ENCODE measurements at places on chromosomes 3 and 15.
A peak's percentile ranks its signal among the peaks of the same experiment; 100 is the strongest.

- no peak for DNase-seq
Measured at GRCh38 chr15:71844916-71845315, 34.6 kb downstream of the NR2E3 start.

- no peak for DNase-seq
Measured at GRCh38 chr3:151178208-151178845, 24.7 kb downstream of the GPR171 start.

GRCh38 chr15:40843261-40843884, 475 bp upstream of the SPINT1 start:
- no peak for DNase-seq

DNA sequence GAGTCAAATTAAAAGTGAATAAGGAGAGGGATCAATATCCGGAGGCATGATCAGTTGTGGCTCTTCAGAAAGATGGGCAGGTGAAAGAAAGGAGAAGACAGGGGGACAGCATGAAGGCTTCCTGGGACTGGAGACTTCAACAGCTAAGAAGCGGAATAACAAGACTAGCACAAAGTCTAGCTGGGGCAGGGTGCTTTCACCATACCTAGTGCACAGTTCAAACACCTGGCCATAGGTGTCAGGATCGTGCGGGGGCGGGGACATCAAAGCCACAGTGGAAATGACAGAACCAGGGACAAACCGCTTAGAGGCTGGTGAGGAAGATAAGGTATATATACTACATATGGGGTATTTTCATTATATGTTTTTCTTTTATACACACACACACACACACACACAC, 66.2 kb upstream of the FOXP1 start:
- DNase-seq, result no peak

- no peak for DNase-seq
Measured at GRCh38 chr3:58116985-58117384, 93.8 kb downstream of the DNASE1L3 start.

GRCh38 chr3:53225181-53225580, 30.6 kb downstream of the TKT start:
- no peak for DNase-seq

- no peak for DNase-seq
Measured at GRCh38 chr3:189567322-189567721, 63.9 kb upstream of the TP63 start.

GRCh38 chr3:197749315-197749600, 425 bp upstream of the FYTTD1 start:
- DNase-seq, result peak; percentile 68

- no peak for DNase-seq
Measured at GRCh38 chr15:66019826-66020398, 150.6 kb downstream of the RAB11A start.

- DNase-seq, result no peak
Measured at GRCh38 chr3:24541935-24542334, 47.3 kb upstream of the THRB start.

- DNase-seq, result no peak
Measured at GRCh38 chr3:101999177-101999779, 150.0 kb downstream of the NFKBIZ start.

GRCh38 chr15:62165793-62166375, 799 bp upstream of the C2CD4B start:
- DNase-seq, result peak; percentile 8

DNA sequence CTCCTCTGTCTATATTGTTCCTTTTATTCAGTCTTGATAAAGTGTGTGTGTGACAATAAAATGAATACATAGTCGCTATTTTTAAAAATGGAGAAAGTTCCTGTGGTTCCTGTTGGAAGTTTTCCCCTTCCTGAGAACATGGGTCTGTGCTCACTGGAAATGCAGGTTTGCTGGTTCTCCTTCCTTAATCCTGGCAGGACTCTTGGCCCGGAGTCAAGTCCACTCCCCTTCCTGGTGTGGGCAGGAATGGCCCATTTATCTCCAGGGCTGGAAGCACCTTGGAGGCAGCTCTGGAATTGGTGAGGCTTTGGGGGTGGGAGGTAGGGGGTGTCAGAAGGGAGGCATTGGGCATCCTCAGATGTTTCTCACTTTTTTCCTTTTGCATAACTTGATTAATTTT, 30.1 kb downstream of the FOXL2 start:
- no peak for DNase-seq

GRCh38 chr15:69725957-69726356, 273.3 kb downstream of the RPLP1 start:
- no peak for DNase-seq

DNA sequence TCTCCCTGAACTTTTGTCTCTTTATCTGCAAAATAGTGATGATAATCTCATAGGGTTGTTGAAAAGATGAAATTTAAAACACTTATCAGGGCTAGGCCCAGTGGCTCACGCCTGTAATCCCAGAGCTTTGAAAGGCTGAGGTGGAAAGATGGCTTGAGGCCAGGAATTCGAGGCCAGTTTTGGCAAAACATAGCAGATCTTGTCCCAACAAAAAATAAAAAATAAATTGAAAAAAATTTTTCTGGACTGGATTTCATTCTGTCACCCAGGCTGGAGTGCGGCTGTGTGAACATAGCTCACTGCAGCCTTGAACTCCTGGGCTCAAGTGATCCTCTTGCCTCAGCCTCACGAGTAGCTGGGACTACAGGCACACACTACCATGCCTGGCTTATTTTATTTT, 29.6 kb downstream of the LMLN start:
- no peak for DNase-seq

DNA sequence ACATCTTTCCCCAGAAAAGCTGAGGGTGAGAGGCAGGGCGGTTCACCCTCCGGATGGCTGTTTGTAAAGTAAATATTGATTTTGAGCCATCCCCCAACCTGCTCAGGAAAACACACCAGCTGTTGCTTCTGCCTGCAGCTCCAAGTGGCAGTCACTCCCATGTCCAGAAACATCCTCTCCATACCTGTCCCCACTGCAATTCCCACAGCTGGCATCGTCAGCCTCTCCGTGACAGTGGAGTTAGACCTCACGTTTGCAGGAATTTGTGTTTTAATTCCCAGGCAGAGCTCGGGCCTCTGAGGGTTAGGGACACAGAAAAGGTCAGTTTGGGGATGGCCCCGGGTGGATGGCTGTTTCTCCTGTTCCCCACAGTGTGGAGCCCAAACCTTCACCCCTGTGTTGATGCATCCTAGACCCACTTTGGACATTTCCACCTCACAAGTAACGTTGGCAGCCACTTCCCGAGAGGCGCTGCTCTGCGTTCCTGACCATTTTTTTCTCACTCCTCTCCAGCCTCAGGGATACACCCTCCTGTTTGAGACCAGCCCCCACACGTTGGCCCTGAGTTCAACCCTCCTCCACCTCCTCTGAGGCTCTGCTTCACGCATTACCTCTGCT, 11.8 kb upstream of the FAM174B start:
- no peak for DNase-seq

DNA sequence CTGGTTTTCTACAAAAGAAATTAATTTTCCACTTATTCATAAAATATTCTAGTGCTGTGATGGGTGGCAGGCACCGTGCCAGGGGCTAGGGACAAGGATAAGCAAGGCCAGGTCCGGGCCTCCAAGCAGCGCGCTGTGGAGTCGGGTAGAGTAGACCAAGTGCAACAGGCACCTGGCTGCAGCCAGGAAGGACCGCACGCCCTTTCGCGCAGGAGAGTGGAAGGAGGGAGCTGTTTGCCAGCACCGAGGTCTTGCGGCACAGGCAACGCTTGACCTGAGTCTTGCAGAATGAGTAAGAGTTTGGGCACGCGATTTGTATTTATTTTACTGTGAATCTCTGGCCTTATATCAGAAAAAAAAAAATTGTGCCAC, at the start of gene CASR:
Gene CASR, plus strand, starts transcription at position 148 of the 372 bp plus-strand sequence. CDS start 70,522 bp downstream, outside the sequence.
- DNase-seq, result no peak

- peak; percentile 3 for DNase-seq
Measured at GRCh38 chr3:22969276-22969675, 233.9 kb upstream of the UBE2E2 start.

DNA sequence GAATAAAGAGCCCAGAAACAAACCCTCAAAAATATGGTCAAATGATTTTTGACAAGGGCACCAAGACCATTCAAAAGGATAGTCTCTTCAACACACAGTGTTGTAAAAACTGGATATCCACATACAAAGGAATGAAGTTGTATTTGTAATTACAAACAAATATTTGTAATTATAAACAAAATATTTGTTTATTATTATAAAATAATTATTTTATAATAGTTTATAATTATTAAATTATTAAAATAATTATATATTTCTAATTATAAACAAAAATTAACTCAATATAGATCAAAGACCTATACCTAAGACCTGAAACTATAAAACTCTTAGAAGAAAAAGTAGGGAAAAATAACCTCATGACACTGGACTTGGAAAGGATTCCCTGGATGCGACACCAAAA, 23.3 kb upstream of the ACAN start:
- DNase-seq, result no peak

- DNase-seq, result peak; percentile 60
Measured at GRCh38 chr3:169173231-169173630, 490.3 kb downstream of the MECOM start.

GRCh38 chr3:71051893-71052687, 531.4 kb downstream of the FOXP1 start:
- peak; percentile 80 for DNase-seq

- no peak for DNase-seq
Measured at GRCh38 chr3:87120881-87121280, 106.2 kb upstream of the CHMP2B start.

DNA sequence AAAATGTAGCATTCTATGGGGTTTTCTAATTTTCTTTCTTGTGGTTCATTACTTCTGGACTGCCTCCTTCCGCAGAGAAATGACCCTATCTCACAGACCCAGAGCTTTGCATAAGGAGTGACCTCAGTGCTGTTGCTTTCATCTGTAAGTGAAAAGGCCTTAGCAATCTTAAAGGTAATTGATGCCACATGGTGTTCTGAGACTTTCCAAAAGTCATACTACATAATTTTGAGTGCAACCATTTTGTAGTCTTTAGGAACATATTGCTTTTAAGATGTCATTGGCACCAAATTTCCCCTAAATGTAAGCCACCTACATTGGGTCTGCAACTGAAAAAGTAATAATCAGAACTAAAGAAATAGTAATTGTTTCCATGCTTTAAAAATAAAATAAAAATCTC, 9.2 kb upstream of the HHLA2 start:
- peak; percentile 12 for DNase-seq

GRCh38 chr15:45414215-45414885, 36.0 kb upstream of the GATM start:
- no peak for DNase-seq

GRCh38 chr15:63094495-63094931, 27.1 kb upstream of the LACTB start:
- no peak for DNase-seq

DNA sequence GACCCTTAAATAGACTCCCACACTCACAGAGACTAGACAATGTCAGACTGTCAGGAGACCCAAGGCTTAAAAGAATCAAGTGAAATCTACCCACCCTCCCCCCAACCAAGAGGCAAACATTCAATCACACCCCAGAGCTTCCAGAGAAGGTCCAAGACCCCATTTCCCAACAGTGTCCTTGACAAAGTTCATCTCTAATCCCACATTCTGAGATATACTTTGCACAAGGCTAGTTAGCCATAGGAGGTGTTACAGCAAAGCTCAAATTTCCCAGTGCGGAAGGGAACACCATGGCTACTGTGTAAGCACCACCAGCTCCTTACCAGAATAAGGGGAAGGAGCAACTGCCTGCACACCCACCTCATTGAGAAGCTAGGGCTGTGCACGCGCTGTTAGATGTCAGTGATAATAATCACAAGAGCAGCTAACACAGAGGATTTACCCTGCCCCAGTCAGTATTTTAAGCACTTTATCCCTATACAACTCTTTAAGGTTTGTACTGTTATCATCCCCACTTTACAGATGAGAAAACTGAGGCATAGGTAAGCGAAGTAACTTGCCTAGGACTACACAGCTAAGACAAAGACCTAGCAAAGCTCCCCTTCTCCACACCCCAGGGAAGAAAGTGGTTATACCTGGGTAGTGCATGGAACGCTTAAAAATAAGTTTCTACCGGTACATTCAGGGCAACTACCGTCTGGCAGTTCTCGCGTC, 17.3 kb downstream of the SPATA12 start:
- DNase-seq, result no peak

GRCh38 chr3:125032100-125032643, 23.6 kb downstream of the HEG1 start:
- DNase-seq, result peak; percentile 62

DNA sequence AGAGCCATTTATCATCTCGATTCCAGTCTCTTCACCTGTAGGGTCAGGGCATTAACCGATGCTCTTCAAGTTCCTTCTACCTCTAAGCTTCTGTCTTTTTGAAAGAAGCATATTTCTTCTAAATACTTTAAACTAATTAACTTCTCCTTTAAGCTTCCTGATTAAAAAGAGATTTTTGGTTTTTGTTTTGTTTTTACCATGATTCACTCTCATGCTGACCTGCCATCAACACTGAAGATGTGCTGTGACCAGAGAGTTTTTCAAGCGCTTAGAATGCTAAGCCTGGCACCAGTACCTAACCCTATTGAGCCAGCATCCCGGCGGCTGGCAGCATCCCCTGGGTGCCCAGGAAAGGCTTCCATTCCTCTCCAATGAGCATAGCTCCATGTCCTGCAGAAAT, 89.3 kb downstream of the FOXP1 start:
- no peak for DNase-seq

DNA sequence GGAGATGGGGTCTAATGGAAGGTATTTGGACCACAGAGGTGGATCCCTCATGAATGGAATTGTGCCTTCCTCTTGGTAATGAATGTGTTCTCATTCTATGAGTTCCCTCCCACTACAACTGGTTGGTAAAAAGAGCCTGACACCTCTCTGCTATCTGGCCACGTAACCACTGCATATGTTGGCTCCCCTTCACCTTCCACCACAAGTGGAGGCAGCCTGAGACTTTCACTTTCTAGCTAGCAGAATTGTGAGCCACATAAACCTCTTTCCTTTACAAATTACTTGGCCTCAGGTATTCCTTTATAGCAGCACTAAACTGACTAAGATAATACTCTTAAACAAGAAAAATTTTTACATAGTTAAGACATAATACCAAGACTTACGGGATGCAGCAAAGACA, 155.3 kb downstream of the NR1I2 start:
- no peak for DNase-seq

GRCh38 chr3:159831466-159831865, 157.2 kb upstream of the IL12A start:
- DNase-seq, result no peak

- peak; percentile 86 for DNase-seq
Measured at GRCh38 chr3:143973259-143974021, 1.8 kb downstream of the DIPK2A start.

GRCh38 chr3:33392144-33392543, 48.1 kb downstream of the UBP1 start:
- DNase-seq, result no peak

- DNase-seq, result no peak
Measured at GRCh38 chr3:132926098-132926497, 112.1 kb upstream of the TMEM108 start.

GRCh38 chr15:69910514-69910913, 187.2 kb downstream of the TLE3 start:
- DNase-seq, result no peak

- DNase-seq, result peak; percentile 90
Measured at GRCh38 chr3:134328147-134328591, 46.1 kb downstream of the AMOTL2 start.

Measured in fibroblast of mammary gland (primary cell).